ENCODE measurements at places on chromosomes 5 and 9.

DNA sequence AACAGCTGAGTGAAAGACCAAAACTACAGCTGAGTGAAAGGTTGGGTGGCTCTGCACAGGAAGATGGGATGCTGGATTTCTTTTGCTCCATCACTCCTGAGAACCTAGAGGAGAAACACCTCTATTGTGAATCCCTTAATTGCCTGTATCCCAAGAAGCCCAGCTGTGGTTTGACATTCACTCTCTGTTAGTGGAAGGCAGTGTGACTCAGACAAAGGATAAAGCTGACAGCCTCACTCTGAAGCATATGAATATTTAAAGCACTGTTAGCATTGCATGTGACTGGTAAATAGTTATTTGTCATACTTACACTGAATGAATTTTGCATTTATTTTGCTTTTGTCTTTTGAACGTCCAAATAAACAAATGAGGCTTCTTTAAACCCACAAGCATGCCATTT, 367.1 kb upstream of the RIOK2 start:
- no peak for DNase-seq

DNA sequence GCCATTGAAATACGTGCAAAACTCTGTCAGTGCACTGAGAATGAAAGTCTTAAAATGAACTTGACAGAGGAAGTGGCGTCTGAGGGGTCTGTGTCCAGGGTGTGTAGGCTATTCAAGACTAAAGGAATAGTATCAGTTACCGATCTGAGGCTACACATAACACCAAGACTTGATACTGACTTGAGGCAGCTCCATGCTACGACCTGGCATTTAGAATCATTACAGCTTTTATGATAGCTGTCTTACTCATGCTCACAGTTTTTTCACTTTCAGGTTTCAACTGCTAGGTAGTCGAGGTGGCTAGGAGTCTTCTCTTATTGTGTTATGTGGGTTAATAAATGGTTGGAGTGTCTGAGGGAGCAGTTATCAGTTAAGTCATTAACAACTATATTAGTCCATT, 92.8 kb upstream of the SLCO6A1 start:
- DNase-seq = no peak

- peak; percentile 69 for DNase-seq
Measured at GRCh38 chr5:132372127-132372526, 2.6 kb downstream of the SLC22A5 start.

DNA sequence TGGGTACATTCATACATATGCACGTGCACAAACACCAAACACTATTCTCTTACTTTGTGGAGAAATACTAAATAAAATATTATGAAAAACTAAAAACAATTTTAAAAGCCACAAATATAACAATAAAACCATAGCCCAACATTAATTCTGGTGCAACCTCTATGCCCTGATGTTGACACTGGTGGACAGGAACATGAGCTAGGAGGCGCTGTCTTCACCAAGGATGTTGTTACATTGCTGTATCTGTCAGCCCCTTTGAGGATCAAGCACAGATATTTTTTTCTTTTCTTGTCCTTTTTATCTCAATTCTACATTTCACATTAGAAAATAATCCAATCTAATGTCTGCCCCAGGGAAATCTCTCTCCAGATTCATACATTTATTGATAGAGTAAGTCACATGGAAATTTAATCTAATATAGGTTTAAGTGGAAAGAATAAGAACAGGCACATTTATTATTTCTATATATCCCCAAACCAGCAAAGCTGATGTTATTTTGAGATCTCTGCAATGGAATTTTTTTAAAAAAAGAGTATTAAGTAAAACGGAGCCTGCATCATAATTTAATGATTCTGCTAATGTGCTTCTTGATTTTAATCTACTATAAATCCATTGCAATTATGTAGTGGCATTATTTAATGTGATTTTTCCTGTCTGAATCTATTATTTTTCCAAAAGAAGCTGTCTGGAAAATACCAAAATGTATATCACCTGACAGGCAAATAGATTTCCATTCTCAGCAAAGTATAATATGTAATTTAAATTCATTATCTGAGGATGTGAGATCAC, 716.5 kb downstream of the MTRR start:
- DNase-seq = no peak

DNA sequence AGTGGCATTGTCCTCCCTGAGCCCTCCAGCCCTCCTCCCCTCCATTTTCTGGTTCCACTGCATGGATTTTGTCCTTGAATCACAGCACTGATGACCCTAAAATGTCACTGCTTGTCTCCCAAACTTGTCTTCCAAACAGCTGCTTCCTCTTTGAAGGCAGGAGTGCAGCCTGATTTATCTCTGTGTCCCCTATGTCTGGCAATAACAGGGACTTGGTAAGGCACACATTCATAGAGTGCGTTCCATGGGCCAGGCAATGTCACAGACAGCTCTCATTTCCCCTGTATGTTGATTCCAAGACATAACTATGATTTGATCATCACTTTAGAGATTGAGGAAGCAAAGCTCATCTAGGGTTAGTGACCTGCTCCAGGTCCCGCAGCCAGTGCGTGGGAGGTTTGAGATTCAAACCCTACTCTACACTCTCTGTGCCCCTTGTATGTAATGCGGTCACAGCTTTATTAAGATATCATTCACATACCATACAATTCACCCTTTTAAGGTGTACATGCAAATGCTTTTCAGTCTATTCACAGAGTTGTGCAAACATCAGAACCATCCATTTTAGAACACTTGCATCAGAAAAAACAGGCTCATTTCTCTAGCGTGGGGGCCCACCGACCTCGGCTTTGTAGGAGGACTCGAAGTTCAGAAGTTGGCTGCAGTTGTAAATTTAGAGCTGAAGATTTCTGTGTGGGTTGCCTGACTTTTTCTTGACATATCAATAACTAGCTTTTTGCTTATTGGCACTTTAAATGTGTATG, 28.4 kb upstream of the BOD1 start:
- DNase-seq = no peak

GRCh38 chr5:139677736-139678613, 29.8 kb downstream of the CXXC5 start:
- DNase-seq = no peak

DNA sequence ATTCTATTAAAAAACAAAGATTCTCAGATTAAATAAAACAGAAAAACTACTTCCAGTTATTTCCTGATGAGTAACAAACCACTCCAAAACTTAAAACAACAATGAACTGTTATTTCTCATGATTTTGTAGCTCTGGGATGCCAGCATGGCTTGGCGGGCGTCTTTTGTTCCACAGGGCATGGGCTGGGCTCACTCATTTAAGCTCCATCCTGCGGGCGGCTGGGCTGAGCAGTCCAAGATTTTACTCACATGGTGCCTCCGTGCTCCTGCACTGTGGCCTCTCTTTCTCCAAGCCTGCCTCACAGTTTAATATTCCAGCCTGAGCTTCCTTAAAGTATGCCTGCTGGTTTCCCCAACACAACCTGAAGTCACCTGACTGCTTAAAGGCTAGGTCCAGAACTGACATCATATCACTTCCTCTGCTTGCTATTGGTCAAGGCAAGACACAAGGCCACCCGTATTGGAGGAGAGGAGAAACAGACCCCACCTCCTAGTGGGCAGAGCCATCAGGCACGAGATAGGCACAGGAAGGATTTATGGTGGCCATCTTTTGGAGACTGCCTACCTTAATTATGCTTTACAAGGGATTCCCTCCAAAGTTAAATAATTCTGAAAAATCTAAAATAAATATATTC, 41.6 kb upstream of the ZBTB43 start:
- DNase-seq = no peak

GRCh38 chr5:154238776-154239481, 48.4 kb downstream of the GALNT10 start:
- no peak for DNase-seq

DNA sequence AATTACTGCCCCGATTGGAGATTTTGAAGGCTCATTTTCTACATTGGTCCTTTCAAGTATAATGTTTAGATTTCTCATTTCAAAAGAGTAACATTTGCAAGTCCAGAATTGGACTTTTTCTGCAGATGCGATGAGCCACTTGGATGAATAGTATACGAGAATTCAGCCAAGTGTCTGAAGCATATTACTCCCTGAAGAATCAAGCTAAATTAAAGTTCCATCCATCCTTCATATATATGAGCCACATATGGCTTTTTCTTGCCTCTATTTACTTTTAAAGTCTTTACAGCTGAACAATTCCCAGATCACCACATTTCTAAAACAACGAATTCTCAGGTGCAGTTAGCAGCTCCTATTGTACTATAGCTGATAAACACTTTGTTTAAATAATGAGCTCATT, 288.7 kb downstream of the CEMIP2 start:
- no peak for DNase-seq

- no peak for DNase-seq
Measured at GRCh38 chr5:893137-893506, 438 bp downstream of the TRIP13 start.

- no peak for DNase-seq
Measured at GRCh38 chr5:61334868-61335615, 3.0 kb downstream of the ZSWIM6 start.

GRCh38 chr5:39555788-39556187, 131.0 kb upstream of the DAB2 start:
- no peak for DNase-seq

DNA sequence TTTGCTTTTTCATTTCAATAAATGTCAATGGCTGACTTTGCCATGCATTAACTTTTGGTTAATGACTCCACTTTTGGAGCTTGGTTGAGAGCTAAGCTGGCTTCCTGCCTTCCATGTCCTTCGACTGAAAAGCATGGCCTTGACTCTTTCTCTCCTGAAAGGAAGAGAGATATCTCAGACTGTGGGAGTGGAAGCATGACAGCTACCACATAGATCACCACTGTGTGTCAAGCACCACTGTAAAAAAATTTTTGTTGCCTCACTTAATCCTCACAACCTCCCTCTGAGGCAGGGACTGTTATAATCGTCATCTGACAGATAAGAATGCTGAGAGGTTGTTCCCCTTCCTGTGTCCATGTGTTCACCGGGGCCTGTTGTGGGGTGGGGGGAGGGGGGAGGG, 184.8 kb downstream of the RORB start:
- DNase-seq = no peak

DNA sequence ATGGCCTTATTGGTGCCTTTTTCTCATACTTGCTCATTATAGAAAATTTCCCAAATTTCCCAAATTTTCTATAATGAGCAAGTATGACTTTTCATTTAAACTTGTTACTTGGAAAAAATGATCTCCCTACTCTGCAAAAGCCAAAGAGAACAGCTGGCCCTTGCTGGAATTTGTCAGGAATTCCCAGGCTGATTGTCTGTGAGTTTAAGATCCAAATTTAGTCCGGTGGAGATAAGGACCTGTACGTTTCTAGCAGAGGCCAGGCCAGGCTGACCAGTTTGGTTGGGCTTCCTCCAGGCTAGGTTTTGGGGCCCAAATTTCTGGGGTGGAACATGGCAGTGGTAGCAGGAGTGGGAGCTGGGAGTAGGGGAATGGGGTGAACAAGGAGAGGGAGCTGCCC, 51.9 kb downstream of the NEURL1B start:
- no peak for DNase-seq

- DNase-seq = no peak
Measured at GRCh38 chr5:175448276-175448675, 4.3 kb upstream of the DRD1 start.

- DNase-seq = no peak
Measured at GRCh38 chr9:21031808-21032183, 356 bp upstream of the HACD4 start.

DNA sequence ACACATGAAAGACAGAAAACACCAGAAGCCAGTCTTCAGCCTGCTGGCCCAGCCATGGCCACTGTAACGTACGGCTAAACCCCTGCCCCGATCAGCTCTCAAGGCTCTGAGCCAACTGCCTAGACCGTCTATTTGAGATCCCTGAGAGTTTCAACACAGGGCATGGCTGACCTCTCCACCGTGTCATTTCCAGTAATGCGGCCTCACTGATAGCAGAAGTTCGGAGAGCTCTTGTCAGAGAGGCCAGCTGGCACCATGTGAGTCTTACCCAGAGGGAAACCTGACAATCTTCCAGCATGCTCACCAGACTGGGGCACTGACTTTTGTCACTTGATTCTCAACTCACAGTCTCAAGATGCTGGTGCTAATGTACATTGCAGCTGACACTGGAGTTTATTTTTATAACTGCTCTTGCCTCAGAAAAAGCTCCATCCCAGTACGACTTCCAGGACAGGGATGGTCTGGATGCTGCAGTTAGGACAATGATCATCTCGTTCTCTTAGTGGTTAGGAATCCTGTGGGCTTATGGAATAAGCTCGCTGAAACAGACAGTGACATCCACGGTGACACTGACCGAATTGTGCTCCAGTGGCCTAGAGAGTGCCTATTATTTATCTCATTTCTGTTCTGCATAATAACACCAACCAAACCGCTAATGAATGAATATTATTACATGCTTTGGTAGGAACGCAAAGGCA, 372.7 kb downstream of the ICE1 start:
- no peak for DNase-seq

DNA sequence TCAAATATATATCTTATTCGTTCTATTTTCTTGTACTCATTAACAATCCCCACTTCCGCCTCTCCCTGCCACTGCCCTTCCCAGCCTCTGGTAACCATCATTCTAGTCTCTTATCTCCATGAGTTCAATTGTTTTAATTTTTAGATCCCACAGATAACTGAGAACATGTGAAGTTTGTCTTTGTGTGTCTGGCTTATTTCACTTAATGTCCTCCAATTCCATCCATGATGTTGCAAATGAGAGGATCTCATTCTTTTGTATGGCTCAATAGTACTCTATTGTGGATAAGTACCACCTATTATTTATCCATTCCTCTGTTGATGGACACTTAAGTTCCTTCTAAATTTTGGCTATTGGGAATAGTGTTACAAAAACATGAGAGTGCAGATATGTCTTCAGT, 17.2 kb upstream of the CMYA5 start:
- no peak for DNase-seq

DNA sequence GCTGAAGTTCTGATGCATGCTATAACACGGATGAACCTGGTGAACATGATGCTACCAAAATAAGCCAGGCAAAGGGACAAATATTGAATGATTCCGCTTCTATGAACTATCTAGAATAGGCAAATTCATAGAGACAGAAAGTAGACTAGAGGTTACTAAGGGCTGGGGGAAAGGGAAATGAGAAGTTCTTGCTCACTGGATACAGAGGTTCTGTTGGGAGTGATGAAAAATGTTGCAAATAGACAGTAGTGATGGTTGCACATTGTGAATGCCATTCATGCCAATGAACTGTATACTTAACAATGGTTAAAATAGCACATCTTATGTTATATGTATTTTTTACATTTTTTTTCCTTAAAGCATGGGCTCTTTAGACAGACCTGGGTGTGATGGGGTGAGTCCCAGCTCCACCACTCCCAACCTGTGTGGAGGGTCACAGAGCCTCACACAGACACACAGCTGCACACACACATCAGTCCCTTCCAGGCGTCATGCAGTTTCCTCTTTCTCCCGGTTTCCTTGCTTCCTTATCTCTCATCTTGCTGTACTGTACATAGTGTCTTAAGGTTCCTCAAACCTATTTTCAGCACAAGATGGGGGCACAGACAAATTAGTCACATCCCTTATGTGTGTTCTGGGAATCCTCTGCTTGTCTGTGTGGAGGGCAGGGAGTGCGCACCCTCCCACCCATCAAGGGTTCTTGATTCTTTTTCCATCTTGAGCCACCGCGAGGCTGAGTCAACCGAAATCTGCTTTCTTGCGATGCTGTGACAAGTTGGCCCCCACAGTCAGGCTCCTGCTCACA, 192.9 kb downstream of the CRB2 start:
- DNase-seq = no peak
